ENCODE measurements at places on chromosomes 6 and 20. TPM values are rescaled to one million over a fixed set of nuclear protein-coding genes. Genes with fewer than 3 reads are reported as not detected.
A peak's percentile ranks its signal among the peaks of the same experiment; 100 is the strongest.

- H3K36me3 ChIP-seq: no peaks in the 10 kb centered on the region
- no peak overlapping the region for H3K27ac ChIP-seq
- H3K4me1 ChIP-seq: no peaks in the 10 kb centered on the region
- DNase-seq: no peak
- H3K4me3 ChIP-seq: no peak overlapping the region
- H3K27me3 ChIP-seq: peaks cover 2% of the 10 kb centered on the region
Observed at GRCh38 chr6:55167860-55168259, 6.5 kb upstream of the HCRTR2 start.

DNA sequence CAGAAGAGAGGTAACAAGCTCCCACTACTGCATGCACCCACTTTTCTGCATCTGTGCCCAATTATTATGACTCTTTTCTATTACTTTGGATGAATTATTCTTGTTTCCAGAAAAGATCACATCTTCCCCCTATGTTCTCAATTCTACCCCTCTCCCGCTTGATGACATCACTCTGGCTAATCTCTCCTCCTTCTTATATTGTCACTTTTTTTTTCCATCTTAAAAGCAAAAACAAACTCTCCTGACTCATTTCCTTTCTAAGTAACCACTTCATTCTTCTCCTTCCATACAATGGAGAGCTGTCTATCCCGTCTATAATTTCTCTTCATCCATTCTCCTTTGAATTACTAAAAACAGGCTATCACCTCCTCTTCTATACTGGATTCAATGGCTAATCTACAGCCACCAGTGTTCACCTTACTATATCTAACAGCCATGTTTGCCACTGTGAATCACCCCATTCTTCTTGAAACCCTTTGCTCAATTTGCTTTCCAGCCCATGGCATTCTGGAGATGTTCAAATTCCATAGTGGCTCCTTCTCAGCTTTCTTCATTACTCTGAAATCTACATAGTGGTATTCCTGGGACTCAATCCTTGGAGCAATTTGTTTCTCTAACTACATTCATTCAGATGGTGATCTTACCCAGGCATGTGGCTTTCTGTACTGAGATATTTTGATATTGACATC lies 378.4 kb downstream of the ARHGAP18 start:
- H3K27me3 ChIP-seq: no peaks in the 10 kb centered on the region
- H3K36me3 ChIP-seq: no peaks in the 10 kb centered on the region
- peaks cover 18% of the 10 kb centered on the region for H3K4me1 ChIP-seq
- DNase-seq: no peak
- H3K4me3 ChIP-seq: no peak overlapping the region

DNA sequence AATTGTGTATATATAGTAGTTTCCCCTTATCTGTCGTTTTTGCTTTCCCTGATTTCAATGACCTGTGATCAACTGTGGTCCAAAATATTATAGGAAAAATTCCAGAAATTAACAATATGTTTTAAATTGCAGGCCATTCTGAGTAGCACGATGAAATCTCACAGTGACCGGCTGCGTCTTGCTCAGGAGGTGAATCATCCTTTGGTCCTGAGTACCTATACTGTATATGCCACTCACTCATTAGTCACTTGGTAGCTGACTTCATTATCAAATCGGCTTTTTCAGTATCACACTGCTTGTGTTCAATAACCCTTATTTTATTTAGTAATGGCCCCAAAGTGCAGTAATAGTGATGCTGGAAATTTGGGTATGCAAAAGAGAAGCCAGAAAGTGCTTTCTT lies 728.3 kb upstream of the EYS start:
- H3K27me3 ChIP-seq: no peaks in the 10 kb centered on the region
- DNase-seq: no peak
- peaks cover 8% of the 10 kb centered on the region for H3K36me3 ChIP-seq
- no peak overlapping the region for H3K27ac ChIP-seq

DNA sequence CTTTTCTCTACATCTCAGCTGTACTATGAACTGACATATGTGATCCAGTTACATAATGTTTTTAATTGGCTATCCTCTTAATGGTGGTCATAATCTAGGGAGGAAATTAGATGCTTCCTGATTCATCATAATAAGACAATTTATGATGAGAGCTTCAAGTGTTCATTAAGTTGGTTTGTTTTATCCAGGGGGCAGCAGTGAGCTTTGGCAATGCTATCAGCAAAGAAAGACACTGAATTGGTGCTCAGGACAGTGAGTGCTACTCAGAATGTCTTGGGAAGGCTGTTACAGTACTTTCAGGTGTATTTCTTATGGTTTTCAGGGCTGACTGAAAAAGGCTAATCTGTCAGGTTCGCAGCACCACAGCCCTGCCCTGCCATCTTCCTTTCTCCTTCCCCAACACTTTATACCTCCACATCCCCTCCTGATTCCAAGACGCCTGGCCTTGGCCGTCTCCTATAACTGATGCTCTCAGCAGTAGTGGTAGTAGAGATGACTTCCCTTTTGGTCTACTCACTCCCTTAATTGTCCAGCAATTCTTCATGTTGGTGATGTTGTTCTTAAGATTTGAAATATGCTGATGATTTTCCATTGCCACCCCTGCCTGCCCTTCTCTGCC lies 67.0 kb upstream of the TNFAIP3 start:
- H3K36me3 ChIP-seq: no peaks in the 10 kb centered on the region
- no peaks in the 10 kb centered on the region for H3K27me3 ChIP-seq

DNA sequence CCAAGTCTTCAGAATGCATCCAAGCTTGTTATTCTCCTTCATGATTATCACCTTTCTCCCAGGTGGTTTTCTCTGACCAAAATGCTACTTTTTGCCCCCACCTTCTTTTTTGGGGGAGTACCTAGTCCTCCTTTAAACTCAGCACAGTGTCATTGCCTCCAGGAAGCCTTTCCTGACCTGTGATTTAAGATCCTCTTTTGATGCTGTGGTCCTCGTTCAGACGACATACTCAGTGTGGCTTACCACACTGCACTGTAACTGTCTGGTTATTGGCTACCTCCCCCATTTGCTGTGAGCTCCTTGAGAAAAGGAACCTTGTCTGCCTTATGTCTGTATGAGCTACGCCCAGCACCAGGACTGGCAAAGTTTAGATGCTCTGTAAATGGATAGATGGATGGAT lies 14.6 kb downstream of the SAYSD1 start:
- H3K27ac ChIP-seq: no peak overlapping the region
- H3K4me1 ChIP-seq: peaks cover 6% of the 10 kb centered on the region
- H3K27me3 ChIP-seq: no peaks in the 10 kb centered on the region
- no peak for DNase-seq

DNA sequence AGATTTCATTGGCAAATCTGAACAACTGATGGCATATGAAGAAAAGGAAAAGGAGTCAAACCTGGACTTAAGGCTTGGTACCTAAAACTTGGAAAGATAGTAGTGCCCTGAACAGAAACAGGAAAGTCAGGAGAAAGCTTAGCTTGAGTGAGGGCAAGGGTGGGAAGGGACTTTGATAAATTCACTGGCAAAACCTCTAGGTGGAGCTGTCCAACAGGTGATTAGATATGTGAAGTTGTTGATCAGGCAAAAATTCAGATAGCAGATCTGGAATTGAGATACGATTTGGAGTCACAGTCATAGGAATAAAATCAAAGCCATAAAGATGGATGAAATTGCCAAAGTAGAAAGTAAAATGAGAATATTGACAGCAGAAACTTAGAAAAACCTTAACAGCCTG lies 16.1 kb upstream of the ZNF292 start:
- peaks cover 10% of the 10 kb centered on the region for H3K36me3 ChIP-seq
- H3K4me1 ChIP-seq: peaks cover 7% of the 10 kb centered on the region
- DNase-seq: no peak
- no peak overlapping the region for H3K27ac ChIP-seq
- no peak overlapping the region for H3K4me3 ChIP-seq
- peaks cover 31% of the 10 kb centered on the region for H3K27me3 ChIP-seq

DNA sequence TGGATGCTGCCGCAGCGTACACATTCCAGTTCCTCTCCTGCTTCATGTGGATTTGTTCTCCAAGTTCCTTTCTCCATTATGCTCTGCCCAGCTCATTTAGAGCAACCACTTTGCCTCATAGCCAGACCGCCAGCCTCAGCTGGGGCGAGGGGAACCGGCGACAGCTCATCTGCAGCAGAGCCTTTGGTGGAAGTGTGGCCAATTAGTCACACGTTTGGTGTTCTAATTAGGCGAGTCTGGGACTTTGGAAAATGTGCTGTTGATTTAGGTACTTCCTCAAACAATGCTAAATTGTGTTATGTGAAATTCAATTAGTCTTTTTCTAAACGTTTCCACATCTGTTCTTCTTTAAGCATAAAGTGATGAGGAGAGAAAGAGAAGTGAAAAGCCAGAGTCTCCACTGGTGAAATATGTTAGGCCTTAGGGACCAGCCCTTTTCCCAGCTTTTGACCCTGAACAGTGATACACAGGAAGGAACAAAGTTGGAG lies 217.9 kb downstream of the TBX18 start:
- peaks cover 2% of the 10 kb centered on the region for H3K36me3 ChIP-seq
- H3K4me1 ChIP-seq: no peaks in the 10 kb centered on the region

GRCh38 chr20:24117383-24117782 lies 128.8 kb upstream of the GGTLC1 start:
- no peaks in the 10 kb centered on the region for H3K4me1 ChIP-seq
- no peaks in the 10 kb centered on the region for H3K36me3 ChIP-seq
- no peak for DNase-seq

DNA sequence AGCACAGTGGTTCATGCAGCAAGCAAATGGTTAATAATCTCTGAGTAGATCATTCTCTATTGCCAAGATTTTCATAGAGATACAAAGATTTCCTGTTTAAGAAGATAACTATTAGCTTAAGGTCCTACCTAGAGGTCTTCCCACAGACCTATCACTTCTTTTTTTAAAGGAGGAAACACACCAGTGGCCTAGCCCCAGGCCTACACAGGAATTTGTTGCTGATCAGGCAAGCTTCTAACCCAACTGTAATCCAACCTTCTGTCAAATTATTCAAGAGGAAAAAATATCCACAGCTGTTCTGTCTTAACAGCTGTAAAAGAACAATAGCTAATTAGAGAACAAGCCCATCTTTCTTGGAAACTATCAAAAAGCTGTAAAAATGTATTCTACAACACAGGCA lies 332.8 kb downstream of the BTBD9 start:
- peaks cover 21% of the 10 kb centered on the region for H3K4me1 ChIP-seq
- H3K27me3 ChIP-seq: no peaks in the 10 kb centered on the region
- H3K27ac ChIP-seq: no peak overlapping the region
- H3K36me3 ChIP-seq: no peaks in the 10 kb centered on the region
- DNase-seq: no peak

DNA sequence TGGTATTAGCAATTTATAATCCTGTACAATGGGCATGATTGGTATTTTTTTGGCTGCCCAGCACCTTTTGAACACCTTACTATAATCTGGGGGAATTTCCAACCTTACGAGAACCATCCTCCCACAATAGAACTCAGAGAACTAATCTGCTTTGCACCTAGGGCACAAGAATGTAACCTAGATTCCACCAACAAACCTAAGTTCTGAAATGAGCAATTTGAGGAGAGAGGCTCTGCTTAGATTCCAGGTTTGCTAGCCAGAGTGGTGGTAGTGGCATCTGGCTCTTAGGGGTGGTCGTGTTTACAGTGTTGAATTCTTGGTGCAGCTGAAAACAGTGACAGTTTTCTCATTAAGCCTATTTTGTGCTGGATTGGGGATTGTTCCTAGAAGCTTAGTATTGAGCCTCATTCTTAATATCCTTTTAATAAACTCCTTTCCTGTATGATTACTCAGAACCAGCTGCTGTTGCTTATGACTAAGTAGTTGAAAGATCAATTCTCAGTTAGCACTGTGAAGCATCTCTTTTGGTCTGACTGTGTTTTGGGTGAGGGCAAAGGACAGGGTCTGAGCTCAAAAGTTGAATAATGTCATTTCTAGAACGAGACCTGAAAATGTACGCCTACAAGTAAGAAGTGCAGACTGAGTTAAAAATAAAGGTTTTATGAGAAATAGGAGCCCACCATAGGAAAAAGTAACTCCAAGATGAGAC lies 385.6 kb downstream of the CDKAL1 start:
- H3K4me3 ChIP-seq: no peak overlapping the region
- no peaks in the 10 kb centered on the region for H3K27me3 ChIP-seq
- H3K27ac ChIP-seq: 0 out of 2 replicates have a peak overlapping the region, but pooled peaks have one; percentile 32
- peaks cover 17% of the 10 kb centered on the region for H3K4me1 ChIP-seq
- no peak for DNase-seq
- H3K36me3 ChIP-seq: peaks cover 16% of the 10 kb centered on the region

GRCh38 chr6:16670183-16670582 lies 91.1 kb downstream of the ATXN1 start:
- peak overlapping the region; percentile 5 for H3K27ac ChIP-seq
- H3K4me3 ChIP-seq: no peak overlapping the region
- H3K4me1 ChIP-seq: peaks cover 26% of the 10 kb centered on the region
- DNase-seq: no peak

GRCh38 chr6:158703837-158704822 lies 54.3 kb downstream of the SYTL3 start:
- peak overlapping the region; percentile 57 for H3K4me3 ChIP-seq
- H3K27ac ChIP-seq: no peak overlapping the region

GRCh38 chr6:32589596-32590449 lies at the start of gene HLA-DRB1:
TSS of gene HLA-DRB1 (minus strand) at chr6:32589848. CDS start at chr6:32589742, 106 bp downstream.
- DNase-seq: no peak
- H3K36me3 ChIP-seq: no peaks in the 10 kb centered on the region
- no peak within 1 kb of the TSS for H3K4me3 ChIP-seq

GRCh38 chr20:23242104-23242503 lies 108.5 kb upstream of the NXT1 start:
- no peak overlapping the region for H3K27ac ChIP-seq
- peaks cover 18% of the 10 kb centered on the region for H3K27me3 ChIP-seq

DNA sequence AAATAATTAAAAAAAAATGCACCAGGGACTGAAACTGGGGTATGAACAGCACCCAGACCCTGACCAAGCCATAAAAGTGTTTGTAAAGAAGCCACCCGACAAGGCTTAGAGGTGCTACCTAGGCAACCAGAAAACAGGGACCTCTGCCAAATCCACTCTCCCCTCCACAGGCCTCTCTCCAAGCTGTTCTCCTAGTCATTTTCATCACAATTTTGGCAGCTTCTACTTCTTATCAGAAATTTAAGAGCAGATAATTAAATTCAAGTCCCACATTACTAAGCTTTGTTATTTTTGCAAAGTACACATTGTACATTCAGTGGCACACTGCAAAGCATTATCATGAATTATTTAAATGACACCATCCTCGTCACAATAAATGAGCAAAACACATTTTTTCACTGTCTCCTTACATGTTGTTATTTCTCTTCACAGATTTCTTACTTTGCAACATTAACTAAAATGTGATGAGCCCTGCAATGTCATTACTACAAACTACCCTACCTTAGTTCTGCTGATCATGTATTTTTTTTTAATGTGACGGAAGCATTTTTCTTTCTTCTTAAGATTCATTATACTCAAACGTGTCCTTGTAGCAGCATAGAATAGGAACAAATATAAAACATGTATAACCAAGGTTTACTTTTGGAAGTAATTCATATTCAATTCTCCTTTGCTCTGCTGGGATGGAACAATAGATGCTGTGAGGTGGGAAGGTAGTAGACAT lies 38.1 kb downstream of the ECT2L start:
- no peak for DNase-seq
- H3K27me3 ChIP-seq: no peaks in the 10 kb centered on the region
- H3K36me3 ChIP-seq: no peaks in the 10 kb centered on the region
- no peak overlapping the region for H3K4me3 ChIP-seq

Gene RIPOR3
- 5.4 TPM for total RNA-seq

Gene HLA-DRB1
- 1.4 TPM for total RNA-seq

Gene BPIFB4
- not detected for total RNA-seq

Gene DZANK1
- total RNA-seq: 6.1 TPM

Gene ELOVL4
- total RNA-seq: 9.0 TPM

Gene FAM83C
- total RNA-seq: not detected

Gene KIF25
- total RNA-seq: 1.1 TPM

Gene LY6G5C
- total RNA-seq: 0.98 TPM

Gene RIMS4
- 24.8 TPM for total RNA-seq

Gene TSHZ2
- 0.23 TPM for total RNA-seq
